ENCODE measurements at places on chromosomes 2 and 18.
A peak's percentile ranks its signal among the peaks of the same experiment; 100 is the strongest.

GRCh38 chr2:71631411-71631931 is 178.1 kb downstream of the DYSF start:
- DNase-seq: no peak

DNA sequence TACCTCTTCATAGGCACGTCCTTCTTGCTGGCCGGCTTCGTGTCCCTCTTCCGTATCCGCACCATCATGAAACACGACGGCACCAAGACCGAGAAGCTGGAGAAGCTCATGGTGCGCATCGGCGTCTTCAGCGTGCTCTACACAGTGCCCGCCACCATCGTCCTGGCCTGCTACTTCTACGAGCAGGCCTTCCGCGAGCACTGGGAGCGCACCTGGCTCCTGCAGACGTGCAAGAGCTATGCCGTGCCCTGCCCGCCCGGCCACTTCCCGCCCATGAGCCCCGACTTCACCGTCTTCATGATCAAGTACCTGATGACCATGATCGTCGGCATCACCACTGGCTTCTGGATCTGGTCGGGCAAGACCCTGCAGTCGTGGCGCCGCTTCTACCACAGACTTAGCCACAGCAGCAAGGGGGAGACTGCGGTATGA is 2.3 kb downstream of the FZD7 start:
- no peak for DNase-seq

DNA sequence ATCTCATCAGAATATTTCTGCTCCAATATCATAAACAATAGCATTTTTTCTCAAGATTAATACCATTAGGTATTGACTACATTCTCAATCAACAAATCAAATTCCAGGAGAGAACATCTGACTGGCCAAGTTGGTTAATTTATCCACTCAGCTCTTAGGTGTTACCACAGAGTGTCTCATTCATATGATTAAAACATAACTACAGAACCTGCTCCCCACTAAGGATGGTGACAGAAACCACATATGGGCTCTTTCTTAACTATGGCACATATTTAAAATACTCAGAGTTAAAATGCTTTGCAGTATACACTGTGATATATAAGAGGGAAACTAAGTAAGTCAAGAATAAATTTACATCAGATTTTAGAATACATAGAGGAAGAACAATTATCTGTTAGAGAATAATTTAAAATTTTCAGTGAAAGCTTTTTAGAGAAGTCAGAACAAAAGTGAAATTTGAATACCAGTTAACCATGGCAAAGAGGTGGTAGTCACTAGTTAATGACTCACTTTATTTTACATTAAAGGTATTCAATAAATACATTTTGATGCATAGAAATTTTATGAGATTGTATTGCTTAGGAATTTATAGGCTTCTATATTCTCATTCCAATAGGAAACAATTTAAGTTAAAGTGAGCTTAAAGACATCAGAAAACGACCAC is 1120.8 kb upstream of the TMEFF2 start:
- DNase-seq: no peak

GRCh38 chr2:106624787-106625380 is 137.7 kb downstream of the CD8B2 start:
- no peak for DNase-seq

DNA sequence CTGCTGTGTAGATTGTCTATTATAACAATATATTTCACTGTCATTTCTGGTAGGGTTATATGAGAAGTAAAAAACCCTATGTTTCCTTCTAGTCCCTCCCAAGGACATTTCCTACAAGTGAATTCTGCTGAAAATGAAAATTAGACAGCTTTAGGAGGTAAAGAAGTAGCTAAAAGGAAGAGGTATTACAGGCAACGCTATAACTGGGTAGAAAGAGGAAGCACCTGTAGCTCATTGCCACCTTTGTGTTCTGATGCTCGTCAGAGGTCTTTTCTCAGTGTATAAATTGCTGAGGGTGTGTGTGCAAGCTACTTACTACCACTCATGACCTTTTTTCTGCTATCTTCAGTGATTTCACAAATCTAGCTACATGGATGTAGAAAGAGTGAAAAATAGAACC is 1.4 kb downstream of the DNAJC10 start:
- no peak for DNase-seq

DNA sequence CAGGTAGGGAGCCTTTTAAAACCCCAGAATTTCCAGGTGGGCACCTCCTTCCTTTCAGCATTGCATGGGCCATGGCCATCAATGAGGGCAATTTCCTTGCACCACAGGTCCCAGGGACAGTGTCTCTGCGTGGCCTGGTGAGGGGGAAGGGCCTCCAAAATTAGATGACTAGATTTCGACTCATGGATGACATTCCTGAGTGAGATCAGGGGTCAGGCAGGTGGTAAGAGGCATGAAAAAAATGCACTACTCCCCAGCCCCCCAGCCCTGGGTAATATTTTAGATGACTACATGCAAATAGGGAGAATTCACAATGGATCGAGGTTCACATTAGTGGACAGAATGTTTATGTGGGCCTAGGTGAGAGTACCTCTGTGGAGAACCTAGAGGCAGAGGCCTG is 19.0 kb upstream of the IGFBP5 start:
- no peak for DNase-seq

DNA sequence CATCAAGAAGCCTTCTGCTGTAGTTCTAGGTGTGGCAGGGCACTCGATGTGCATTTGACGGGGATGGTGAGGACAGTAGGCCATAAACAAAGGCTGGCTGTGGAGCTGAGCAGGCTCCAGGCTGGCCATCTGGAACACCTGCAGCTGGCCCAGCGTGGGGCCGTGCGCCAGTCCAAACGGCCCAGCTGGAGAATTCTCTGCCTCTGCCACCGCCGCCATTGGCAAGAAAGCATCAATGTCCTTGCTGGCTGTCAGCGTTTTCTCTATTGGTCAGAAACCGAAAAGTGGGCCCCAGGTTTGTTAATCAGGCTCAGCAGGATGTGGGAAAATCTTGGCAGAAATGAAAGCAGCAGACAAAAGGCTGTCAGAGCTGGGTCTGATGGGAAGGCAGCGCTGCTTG is 24.0 kb upstream of the CTIF start:
- no peak for DNase-seq

DNA sequence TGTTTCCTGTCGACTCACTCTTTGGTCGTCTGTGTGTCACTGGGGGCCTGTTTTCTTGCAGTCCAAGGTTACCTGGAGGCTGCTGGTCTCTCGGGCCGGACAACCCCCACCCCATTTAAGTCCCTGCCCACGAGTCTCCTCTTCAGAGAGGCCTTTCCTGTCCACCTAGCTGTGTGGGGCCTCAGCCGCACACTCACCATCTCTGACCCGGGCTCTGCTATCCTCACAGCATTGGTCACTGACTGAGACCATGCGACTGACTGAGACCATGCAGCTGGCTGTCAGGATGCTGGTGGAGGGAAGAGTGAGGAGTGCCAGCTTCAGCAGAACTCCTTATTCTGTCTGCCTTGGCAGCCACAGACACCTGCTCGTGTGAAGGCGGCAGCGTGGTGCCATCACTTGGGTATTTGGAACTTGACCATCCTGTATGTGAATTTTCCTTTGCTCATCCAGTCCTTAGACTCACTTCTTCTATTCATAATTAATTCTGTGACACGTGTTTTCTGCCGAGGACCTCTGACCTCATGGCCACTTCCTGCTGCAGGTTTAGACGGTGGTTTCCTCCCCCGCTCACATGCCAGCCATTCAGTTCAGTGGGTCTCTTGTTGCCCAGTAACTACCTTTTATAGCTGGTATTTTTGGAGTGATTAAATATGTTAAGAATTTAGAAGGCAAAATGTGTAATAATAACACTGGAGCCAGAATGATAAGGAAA is 47.5 kb upstream of the ASB1 start:
- DNase-seq: no peak

- no peak for DNase-seq
These were observed 3.7 kb downstream of the TSHZ1 start for GRCh38 chr18:75214332-75214690.

GRCh38 chr2:198417836-198418235 is 613.4 kb downstream of the PLCL1 start:
- DNase-seq: no peak

GRCh38 chr2:169982929-169983328 is 155.7 kb downstream of the UBR3 start:
- DNase-seq: no peak

- no peak for DNase-seq
These were observed 34.8 kb upstream of the ASXL2 start for GRCh38 chr2:25912851-25913695.

GRCh38 chr18:55048892-55049291 is 89.6 kb upstream of the CCDC68 start:
- no peak for DNase-seq

- peak; percentile 52 for DNase-seq
These were observed 118.9 kb downstream of the CCDC102B start for GRCh38 chr18:68916734-68917133.

DNA sequence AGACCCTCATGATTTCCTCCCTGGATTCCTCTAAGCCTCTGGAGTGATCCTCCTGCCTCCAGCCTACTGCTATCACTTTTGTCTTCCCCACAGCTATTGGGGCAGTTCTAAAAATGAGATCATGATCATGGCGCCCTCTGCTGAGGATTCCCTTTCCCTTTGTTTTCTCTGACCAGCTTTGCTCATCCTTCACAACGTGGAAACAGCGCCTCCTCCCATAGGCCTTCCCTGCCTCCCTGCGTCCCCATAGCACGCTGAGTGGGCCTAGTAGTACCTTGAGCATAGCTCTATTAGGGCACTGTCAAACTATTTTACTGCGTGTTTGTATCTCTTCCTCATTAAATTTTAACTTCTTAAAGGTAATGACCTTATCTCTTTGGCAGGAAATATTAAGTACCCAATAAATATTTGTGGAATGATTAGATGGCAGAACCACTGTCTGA is 207.0 kb upstream of the FANCL start:
- DNase-seq: peak; percentile 66

DNA sequence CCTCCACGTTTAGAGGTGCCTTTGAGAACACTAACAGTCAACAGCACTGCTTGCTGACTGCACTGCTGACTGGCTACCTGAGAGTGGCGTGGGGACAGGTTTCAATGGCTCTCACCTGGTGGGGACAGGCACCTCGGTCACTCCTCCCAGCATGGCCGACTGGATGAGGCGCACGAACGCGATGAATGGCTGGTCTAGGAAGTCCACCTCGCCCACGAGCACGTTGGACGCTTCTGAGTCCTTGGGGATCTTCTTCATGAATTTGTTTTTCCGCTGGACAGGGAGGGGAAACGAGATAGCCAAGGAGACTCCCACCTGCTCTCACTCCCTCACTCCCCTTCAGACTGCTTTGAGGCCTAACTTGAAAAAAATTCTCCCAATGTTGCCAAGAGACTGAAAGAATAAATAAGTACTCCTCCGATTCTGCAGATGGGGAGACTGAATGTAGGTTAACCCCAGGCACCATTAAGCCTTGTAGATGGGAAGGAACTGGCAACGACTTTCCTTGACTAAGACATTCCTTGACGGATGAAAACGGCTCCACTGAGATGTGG is 57.3 kb downstream of the MTHFD2 start:
- DNase-seq: no peak

DNA sequence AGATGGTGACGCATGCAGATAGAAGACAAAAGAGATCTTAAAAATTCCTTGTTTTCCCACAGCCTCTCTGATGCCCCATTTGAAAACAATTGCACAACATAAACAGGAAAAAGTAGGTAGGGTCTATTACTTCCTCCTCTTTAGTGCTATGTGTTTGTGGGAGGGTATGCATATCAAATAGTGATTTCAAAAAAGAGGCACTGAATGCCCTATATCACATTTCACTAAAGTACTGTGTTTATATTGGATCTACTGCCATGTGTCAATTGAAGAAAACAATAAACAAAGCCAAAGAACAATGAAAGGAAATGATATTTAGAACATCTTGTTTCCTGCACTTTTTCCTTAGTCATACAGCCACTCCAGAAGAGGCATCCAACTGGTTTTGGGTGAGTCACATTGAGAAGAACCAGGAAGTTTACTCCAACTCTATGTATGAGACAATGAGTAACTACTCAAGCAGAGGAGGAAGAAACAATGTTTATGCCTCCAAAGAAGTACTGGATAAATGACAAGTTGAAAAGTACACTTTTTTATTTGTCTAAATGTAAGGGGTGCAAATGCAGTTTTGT is 583.6 kb downstream of the FBXO15 start:
- DNase-seq: no peak

- DNase-seq: no peak
These were observed 528.3 kb downstream of the PARD3B start for GRCh38 chr2:205073433-205074020.

- DNase-seq: no peak
These were observed 265.2 kb downstream of the CCDC85A start for GRCh38 chr2:56449002-56449431.

- DNase-seq: no peak
These were observed 9.0 kb downstream of the PRKAG3 start for GRCh38 chr2:218822622-218823021.

DNA sequence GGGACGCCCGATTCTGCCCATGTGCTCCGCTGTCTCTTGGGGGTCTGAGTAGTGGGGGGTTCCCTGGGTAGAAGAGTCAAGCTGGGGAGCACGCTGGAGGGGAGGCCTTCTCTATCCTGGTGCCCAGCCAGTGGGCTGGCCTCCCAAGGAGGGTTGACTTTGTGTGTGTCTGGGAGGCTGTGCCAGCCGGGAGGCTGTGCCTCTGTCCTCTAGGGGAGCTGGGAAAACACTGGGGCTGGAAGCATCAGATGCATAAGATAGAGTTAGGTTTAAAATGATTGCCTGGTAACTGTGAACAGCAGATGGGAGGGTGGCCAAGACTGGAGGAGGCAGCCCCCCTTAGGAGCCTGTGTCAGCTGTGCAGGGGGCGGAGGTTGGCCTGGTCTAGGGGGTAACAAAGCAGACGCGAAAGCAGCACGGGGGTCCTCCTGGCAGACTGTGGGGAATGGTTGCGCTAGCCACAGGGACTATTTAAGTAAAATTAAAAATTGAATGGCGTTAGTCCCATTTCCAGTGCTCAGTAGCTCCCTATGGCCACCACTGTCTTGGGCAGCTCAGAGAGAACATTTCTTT is 1.3 kb downstream of the ING5 start:
- no peak for DNase-seq

DNA sequence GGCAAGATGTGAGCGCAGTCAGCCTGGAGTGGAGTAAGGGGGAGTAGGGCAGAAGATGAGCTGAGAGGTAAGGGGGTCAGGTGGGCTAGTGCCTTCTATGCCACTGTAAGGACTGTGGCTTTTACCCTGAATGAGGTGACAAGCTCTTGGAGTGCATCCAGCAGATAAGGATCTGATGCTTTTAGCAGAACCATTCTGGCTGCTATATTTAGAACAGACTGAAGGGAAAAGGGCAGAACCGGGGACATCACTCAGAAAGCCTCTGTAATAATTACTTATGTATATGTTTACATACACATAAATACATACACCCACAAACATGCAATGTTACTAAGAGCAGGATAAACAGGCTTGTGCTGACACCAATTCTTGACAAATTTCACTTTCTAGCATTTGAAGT is 124.8 kb downstream of the DTNB start:
- DNase-seq: no peak

- DNase-seq: no peak
These were observed 12.6 kb downstream of the DRC1 start for GRCh38 chr2:26414311-26414710.

DNA sequence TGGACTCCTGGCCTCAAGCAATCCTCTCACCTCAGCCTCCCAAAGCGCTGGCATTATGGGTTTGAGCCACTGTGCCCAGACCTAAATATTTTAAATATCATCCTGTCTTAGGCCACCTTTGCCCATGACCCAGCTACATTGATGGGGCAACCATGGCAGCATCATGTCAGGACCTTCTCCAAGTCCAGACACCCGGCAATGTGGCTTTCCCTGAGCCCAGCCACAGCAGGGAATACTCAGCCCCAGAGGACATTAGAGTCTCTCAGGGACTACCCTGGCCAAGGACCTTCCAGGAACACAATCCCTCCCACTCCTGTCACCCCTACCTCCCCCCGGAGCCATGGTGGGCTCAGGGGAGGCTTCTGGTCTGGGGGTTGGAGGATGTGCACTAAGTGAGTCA is 72.8 kb downstream of the SMAD7 start:
- no peak for DNase-seq
